ENCODE measurements at places on chromosomes 13 and 19.

DNA sequence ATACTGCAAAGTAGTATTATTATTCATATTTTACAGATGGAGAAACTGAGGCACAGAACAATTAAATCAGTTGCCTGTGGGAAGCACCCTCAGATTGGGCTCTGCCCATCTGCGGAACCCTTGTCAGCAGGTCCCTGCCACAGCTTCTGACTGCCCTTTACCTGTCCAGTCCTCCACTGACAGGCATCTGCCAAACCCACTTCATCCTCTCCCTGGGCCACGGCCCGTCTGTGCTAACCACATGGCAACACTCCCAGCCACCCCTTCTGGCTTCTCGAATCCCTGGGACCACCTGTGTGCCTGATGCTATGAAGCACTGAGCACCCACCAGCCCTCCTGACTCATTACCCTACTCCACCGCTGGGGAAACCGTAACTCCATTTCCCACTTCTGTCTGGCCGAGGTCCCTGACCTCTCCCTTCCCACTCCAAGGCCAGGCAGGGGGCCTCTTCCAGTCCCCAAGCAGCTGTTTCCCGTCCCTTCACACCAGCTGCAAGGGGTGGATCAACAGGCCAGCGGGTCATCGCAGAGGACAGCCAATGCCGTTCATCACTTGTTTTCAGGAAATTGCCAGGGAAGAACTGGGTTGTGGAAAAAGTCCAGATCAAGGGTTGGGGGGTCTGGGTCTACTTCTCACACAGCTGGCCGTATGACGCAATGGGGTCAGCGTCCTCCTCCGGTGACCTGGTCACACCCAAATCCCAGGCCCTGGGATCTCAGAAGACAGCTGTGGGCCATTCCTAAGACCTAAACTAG, 2.5 kb downstream of the KANK3 start:
- DNase-seq: no peak

GRCh38 chr13:40878823-40879222, 89.4 kb downstream of the SLC25A15 start:
- no peak for DNase-seq

- no peak for DNase-seq
These were observed 99.3 kb downstream of the ZNF536 start for GRCh38 chr19:30471441-30471840.

- peak; percentile 49 for DNase-seq
These were observed 1.2 kb upstream of the KLF16 start for GRCh38 chr19:1864480-1865171.

GRCh38 chr19:45346449-45346848, 5.9 kb downstream of the KLC3 start:
- DNase-seq: no peak

GRCh38 chr13:51553531-51553930, 30.7 kb upstream of the WDFY2 start:
- DNase-seq: no peak

- no peak for DNase-seq
These were observed 7.8 kb downstream of the SLC7A1 start for GRCh38 chr13:29587645-29588044.

DNA sequence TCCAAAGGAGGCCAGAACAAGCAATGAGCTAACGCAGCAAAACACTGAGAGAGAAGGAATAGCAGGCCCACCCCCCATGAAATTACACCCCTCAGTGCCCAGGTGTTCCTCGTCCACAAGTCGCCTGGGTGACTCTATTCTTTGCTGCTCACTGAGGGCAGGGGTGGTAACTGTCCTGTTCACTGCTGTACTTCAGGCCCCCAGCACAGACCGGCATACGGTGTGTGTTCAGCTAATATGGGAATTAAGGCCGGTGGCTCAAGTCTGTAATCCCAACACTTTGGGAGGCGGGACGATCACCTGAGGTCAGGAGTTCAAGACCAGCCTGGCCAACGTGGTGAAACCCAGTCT, 31.9 kb downstream of the DHRS12 start:
- no peak for DNase-seq

- DNase-seq: peak; percentile 17
These were observed at the start of gene BCAM for GRCh38 chr19:44808463-44809371. Gene BCAM, plus strand, starts transcription at chr19:44809103. Its CDS starts 22 bp downstream, at chr19:44809125.

DNA sequence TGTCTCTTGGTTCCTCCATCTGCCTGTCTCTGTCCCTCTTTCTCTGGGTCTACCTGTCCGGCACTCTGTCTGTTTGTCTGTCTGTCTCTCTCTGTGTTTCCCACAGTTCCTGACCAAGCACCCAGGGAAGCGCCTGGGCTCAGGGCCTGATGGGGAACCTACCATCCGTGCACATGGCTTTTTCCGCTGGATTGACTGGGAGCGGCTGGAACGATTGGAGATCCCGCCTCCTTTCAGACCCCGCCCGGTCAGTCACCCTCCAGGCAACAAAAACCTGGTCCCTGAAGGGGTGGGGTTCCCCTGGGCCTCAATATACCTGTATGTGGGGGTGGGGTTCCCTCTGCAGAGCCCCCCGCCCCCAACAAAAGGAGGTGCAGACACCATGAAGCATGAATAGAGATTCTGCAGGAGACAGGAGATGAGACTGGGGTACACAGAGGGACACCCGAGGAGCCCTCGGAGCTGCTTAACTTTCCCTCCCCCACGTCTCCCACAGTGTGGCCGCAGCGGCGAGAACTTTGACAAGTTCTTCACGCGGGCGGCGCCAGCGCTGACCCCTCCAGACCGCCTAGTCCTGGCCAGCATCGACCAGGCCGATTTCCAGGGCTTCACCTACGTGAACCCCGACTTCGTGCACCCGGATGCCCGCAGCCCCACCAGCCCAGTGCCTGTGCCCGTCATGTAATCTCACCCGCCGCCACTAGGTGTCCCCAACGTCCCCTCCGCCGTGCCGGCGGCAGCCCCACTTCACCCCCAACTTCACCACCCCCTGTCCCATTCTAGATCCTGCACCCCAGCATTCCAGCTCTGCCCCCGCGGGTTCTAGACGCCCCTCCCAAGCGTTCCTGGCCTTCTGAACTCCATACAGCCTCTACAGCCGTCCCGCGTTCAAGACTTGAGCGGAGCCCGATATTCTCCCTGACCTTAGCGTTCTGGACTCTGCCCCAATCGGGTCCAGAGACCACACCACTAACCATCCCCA, 2.6 kb upstream of the CACNG7 start:
- DNase-seq: peak; percentile 25

GRCh38 chr13:31199849-31200636, at the start of gene B3GLCT:
Gene B3GLCT, plus strand, starts transcription at chr13:31199975. Its CDS starts 110 bp downstream, at chr13:31200085.
- peak; percentile 62 for DNase-seq

DNA sequence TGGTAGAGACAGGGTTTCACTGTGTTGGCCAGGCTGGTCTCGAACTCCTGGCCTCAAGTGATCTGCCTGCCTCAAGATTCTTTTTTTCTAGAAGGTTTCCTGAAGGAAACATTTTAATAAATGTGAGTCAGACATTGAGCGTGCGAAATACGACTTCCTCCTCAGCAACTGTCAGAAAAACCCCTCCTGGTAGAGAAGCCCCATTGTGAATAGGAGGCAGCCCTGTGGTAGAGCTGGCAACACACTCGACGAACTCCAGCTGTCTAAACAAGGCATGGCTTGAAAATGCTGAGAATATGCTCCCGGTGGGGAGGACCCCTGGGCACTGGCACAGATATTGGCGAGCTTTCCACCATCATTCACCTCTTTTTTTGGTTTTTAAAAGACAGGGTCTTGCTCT, 9.8 kb downstream of the ZNF333 start:
- no peak for DNase-seq

DNA sequence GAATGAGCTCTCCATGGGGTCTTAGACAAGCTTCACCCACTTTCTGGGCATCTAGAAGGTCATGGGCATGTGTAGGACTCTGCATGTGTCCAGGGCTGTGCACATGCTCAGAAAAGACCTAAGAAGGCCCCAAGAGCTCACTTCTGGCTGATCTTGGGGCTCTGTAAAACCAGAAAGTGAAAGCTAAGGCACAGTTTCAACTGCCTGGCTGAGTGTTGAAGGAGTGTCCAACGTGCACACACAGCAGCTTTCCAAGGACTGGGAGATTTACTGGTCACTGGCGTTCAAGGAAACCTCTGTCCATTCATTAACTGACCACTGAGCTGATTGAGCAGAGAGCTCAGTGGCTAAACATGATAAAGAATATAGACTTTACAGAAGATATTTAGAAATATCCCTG, 137.9 kb downstream of the KATNAL1 start:
- DNase-seq: no peak

GRCh38 chr13:33637978-33638743, 179.8 kb upstream of the RFC3 start:
- no peak for DNase-seq

GRCh38 chr19:53785196-53785889, 38.8 kb downstream of the NLRP12 start:
- no peak for DNase-seq

All from anterior cingulate cortex (tissue), 58 donors.